Aorta (tissue), 5 donors: ENCODE measurements at places on chromosomes 1 and 21. TPM values are rescaled to one million over a fixed set of nuclear protein-coding genes. Genes with fewer than 3 reads are reported as not detected.
A peak's percentile ranks its signal among the peaks of the same experiment; 100 is the strongest.

The ELAPOR1 gene
- total RNA-seq: 1.5 TPM

The UBL4B gene
- total RNA-seq: not detected

The ERO1B gene
- total RNA-seq: 12.9 TPM

The S100A1 gene
- total RNA-seq: not detected

DNA sequence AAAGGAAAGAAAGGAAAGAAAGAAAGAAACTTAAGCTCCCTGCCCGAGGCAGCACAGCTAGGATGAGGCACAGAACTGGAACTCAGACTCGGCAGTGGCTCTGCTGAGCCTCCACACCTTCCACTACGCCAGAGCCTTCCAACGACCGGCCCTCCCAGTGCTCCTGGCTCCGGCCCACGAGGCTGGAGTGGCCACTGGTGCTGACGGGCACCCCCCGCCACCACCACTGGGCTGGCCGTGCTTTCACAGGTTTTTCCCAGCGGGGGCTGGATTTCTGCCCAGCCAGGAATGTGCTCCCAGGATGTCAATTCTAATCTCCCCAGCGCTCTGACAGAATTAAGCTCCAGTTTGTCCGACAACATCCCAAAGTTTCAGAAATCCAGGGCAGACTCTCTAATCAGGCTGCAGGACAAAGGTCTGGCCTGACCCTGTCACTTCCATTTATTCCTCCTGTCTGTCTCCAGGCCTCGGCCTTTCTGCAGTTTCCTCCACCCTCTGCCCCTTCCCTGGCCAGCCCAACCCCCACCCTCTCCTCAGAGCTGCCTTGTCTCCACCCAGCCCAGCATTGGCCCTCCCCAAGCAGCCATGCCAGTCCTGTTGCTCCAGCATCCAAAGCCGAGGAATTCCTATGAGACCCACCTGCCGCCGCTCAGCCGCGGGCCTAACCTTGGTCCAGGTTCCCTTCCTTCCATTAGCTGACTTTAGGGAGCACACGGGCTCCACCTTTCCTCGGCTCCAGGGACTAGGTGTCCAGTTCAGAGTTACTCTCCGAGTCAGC lies 81.9 kb downstream of the CASZ1 start:
- no peak overlapping the region for H3K27ac ChIP-seq
- no peaks in the 10 kb centered on the region for H3K4me1 ChIP-seq
- no peak overlapping the region for H3K4me3 ChIP-seq
- H3K36me3 ChIP-seq: no peaks in the 10 kb centered on the region
- DNase-seq: no peak
- H3K27me3 ChIP-seq: no peaks in the 10 kb centered on the region

DNA sequence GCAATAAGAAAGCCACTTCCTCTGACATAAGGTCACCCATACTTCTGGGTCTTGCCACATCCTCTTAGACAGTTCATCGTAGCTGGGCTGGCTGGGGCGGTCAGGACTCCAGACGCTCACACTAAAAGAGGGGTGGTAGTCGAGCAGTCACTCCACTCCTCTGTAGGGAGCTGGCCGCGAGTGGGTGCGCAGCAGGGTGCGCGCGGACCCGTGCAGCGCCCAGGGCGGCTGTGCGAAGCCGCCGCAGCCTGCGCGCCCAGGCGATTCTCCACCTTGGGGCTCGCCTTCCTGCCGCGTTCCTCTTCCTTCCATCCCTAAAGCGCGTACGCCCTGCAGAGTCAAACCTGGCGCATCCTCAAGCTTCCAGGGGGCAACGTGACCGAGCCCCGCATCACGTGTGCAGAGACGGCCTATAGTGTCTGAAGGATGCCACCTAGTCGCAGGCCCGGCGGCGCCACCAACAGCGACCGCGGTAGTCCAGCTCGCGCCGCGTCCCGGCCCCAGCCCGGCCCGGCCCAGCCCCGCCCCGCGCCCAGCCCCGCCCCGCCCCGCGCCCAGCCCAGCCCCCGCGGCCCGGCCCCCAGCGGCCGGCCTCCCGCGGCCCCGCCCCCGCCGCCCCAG lies 360 bp upstream of the PRDX6 start:
- peak; percentile 96 for DNase-seq
- H3K36me3 ChIP-seq: peaks cover 5% of the 10 kb centered on the region
- H3K27ac ChIP-seq: peak overlapping the region; percentile 52
- H3K27me3 ChIP-seq: no peaks in the 10 kb centered on the region
- H3K4me1 ChIP-seq: no peaks in the 10 kb centered on the region

DNA sequence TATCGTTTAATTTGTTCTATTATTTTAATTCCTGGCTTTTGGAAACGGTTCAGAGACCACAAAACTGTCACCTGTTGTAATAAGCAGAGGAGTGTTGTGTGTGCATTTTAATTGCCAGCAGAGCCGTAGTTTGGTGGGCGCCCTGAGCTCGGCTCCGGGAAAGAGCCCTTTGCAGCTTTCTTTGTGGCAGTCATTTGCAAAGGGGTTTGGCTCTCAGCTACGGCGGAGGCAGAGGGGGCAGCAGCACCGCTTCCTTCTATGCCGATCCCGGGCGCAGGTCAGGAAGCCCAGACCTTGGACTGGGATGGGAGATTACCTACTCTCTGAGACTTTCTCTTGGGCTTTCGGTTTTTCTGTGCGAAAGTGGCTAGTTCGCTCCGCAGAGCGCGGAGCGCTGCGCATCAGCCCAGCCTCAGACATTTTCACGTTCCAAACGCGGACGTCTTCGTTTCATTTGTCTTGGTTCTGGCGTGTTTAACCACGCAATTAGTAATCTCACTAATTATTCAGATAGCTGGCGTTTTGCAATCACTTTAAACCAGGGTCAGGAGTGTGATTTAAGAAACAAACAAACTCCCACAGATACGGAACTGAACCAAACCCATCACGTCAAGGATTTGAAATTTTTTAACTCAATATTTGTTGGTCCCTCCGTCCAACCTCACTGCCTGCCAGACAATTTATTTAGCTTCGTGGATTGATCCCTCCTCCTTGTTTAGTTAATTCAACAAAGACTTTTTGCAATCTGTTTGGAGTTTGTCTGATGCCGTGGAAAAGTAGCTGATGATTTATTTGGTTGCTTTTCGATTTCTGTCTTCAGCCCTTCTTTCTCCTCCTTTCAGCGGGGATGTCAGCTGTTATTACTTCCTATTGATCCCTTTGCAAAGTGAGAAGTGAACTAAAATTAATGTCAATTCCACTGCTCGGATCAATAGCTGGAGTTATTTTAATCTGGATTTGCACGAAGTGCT lies 3.9 kb downstream of the RNF220 start:
- no peak overlapping the region for H3K4me3 ChIP-seq
- DNase-seq: no peak
- no peaks in the 10 kb centered on the region for H3K36me3 ChIP-seq

DNA sequence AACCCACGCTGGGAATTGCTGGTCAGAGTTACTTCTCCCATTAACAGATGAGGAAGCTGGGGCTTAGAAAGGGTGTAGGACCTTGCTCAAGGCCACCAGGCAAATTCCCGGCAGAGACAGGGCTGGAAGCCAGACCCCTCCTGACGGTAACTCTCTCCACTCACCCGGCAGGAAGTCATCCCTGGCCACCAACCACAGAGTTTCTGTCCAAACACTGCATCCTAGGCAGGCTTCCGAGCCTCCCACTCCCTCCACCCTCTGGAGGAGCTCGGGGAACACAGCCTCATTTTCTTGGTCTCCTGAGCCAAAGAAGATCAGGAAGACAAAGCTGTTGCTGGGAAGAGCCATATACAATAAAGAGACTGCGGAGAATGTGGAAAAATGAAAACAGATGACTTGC lies 25.0 kb upstream of the ZNF436 start:
- no peak overlapping the region for H3K27ac ChIP-seq
- no peaks in the 10 kb centered on the region for H3K36me3 ChIP-seq
- H3K27me3 ChIP-seq: no peaks in the 10 kb centered on the region
- no peaks in the 10 kb centered on the region for H3K4me1 ChIP-seq

DNA sequence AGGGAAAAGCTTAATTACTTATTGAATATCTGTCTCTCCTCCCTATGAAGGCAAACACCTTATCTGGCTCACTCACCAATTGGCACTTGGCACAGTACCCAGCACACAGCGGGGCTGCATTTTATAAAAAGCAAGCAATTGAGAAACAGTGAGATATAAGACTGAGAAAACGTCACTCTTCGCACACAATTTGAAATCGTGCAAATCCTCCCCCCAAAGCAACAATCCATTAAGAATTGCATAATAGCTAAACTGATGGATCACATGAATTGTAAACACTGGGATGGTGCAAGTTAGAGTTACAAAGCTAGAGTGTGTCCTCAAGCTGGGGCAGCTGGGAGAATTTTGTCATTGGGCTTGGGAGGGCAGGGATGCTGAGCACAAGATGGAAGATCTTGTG lies 27.1 kb downstream of the PRDX6 start:
- peaks cover 1% of the 10 kb centered on the region for H3K27me3 ChIP-seq
- no peak for DNase-seq
- no peak overlapping the region for H3K27ac ChIP-seq

DNA sequence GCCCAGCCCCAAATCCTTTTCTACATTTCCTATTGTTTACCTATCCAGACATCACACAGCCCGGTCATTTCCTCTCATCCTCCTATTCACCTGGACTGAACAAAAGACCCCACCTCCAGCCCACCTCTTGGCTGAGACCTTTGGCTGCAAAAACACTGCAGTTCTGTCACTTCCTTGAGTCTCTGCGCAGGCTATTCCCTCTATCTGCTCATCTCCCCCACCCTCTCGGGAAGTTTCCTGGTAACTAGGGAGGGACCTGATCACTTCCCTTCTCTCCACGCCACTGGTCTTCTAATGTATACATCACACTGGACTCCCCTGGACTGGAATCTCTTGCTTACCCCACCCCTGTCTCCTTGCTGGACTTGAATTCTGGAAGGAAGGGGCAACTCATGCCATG lies 5.3 kb downstream of the HTR1D start:
- no peak for DNase-seq
- H3K27ac ChIP-seq: no peak overlapping the region
- no peaks in the 10 kb centered on the region for H3K4me1 ChIP-seq
- H3K27me3 ChIP-seq: no peaks in the 10 kb centered on the region
- no peaks in the 10 kb centered on the region for H3K36me3 ChIP-seq
- no peak overlapping the region for H3K4me3 ChIP-seq

DNA sequence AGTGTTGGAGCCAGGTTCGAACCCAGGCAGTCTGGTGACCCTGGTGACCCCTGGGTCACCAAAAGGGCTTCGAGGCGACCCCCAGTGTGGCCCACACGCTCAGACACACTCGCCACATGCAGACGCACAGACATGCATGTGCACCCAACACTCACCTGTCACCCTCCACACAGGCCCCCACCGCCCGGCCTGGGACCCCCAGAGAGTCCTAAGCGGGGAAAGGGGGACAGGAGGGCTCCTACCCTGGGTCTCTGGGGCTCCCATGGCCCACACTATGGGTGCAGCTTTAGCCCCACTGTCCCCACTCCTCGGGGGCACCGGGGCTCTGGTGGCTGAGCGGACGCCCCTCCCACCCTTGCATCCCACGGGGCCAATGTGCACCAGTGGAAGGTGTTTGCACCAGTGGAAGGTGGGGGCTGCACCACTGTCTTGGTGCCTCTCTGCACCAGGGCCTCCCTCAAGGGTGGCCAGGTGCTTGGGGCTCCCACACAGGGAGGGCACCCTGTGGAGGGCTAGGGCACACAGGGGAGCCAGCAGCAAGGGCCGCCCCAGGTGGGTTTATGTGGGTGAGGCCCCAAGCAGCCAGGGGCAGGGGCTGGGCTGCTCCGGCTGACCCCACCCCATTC lies 9.9 kb downstream of the CHD5 start:
- no peak overlapping the region for H3K4me3 ChIP-seq
- H3K27me3 ChIP-seq: no peaks in the 10 kb centered on the region
- H3K36me3 ChIP-seq: no peaks in the 10 kb centered on the region

GRCh38 chr1:152110365-152110859 lies 4.8 kb downstream of the TCHH start:
- H3K27ac ChIP-seq: no peak overlapping the region
- peak; percentile 82 for DNase-seq
- H3K4me3 ChIP-seq: peak overlapping the region; percentile 27
- no peaks in the 10 kb centered on the region for H3K36me3 ChIP-seq

GRCh38 chr1:163668472-163668871 lies 346.7 kb downstream of the NUF2 start:
- DNase-seq: no peak
- no peaks in the 10 kb centered on the region for H3K4me1 ChIP-seq
- no peaks in the 10 kb centered on the region for H3K27me3 ChIP-seq

- H3K4me1 ChIP-seq: no peaks in the 10 kb centered on the region
- H3K4me3 ChIP-seq: no peak overlapping the region
- H3K27me3 ChIP-seq: no peaks in the 10 kb centered on the region
- no peak overlapping the region for H3K27ac ChIP-seq
- DNase-seq: no peak
These were observed 6.0 kb upstream of the EEIG2 start for GRCh38 chr1:108553905-108554304.

DNA sequence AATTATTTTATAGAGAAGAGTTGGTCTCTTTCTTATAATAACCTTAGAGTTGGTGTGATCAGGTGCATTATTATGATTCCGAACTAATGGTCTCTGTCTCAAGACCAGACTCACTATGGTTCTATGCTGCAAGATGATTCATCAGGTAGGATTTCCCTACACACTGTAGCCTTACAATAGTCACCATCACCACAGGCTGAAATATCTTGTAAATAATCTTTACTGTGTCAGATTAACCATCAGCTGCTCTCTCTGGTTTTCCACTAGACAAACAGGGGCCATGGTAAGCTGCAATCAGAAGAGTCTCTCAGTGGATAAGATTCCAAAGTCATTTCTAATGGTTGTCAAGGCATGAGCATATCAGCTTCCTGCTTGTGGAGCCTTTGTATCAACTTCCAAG lies 4.4 kb upstream of the GBP4 start:
- H3K4me3 ChIP-seq: no peak overlapping the region
- no peak for DNase-seq
- H3K27me3 ChIP-seq: no peaks in the 10 kb centered on the region
